ENCODE measurements at places on chromosomes 12 and 14.

- no peak for DNase-seq
Observed at GRCh38 chr12:13472690-13473089, 276.2 kb downstream of the EMP1 start.

GRCh38 chr12:124742111-124742510, 121.6 kb downstream of the SCARB1 start:
- no peak for DNase-seq

- DNase-seq, result no peak
Observed at GRCh38 chr14:68082698-68083291, 263.2 kb downstream of the RAD51B start.

- DNase-seq, result peak; percentile 8
Observed at GRCh38 chr12:10400829-10401228, 8.7 kb downstream of the KLRC4 start.

DNA sequence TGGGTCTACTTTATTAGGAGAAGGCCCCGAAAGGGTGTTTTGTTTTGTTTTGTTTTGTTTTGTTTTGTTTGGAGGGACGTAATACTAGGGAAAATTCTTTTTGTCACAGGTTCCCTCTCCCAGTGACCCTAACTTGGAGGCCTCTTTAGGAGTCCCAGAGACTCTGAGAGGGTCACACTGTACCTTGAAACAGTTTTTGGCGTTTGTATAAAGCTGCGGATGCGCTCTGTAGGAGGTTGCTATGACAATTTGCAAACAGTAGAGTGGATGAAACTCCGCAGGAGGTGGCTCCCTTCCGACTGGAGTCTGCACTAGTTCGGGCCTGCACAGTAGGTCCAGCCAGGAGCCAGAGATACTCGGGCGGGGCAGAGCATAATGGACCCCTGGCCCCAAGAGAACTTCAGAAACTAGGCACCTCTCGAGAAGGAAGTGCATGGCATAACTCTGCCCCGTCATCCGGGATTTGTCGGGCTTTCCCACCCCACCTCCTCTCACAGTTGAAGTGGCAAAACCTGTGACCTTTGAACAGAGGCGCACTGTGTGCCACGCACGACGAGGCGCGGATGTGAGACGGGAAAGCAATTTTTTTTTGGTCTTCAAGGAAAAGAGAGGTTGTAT, 1.3 kb upstream of the DYRK2 start:
- DNase-seq, result peak; percentile 35

DNA sequence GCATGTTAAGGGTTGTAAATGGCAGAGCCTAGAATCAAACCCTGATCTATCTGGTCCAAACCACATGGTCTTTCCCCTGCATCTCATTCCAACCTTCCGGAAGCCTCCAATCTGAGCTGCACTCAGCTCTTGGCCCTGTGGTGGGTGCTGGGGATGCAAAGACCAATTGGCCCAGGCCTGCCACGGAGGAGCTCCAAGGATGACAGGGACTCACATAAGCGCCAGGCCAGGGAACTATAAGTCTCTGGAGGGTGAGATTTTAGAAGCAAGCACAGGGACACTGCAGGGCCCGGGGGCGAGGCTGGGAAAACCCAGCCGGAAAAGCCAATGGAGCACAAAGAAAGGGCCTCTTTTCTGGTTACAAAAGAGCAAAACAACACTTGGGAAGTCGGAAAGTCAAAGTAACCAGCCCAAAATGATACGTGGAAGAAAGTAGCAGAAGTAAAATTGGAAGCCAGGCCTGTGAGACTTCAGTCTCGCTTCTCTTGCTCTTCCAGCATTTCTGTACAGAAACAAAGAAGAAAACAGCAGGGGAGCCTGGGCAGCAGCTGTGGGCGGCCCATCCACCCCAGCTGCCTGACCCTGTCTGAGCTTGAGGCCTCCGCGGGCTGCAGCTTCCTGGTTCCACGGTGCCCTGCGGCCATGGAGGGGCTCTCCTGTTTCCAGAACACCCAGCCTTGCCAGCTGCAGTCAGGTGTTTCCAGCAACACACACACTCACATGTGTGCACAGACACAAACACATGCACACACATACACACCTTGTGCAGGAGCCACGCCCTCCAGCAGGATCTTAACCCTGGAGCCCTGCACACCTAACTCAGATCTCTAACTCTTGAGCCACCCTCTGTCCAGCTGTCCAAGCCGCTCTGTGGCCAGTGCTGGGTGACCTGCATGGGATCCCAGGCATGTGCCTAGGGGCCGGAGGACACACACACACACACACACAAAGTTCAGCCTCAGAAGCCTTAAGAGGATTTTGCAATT, 178.2 kb downstream of the BCL11B start:
- no peak for DNase-seq

DNA sequence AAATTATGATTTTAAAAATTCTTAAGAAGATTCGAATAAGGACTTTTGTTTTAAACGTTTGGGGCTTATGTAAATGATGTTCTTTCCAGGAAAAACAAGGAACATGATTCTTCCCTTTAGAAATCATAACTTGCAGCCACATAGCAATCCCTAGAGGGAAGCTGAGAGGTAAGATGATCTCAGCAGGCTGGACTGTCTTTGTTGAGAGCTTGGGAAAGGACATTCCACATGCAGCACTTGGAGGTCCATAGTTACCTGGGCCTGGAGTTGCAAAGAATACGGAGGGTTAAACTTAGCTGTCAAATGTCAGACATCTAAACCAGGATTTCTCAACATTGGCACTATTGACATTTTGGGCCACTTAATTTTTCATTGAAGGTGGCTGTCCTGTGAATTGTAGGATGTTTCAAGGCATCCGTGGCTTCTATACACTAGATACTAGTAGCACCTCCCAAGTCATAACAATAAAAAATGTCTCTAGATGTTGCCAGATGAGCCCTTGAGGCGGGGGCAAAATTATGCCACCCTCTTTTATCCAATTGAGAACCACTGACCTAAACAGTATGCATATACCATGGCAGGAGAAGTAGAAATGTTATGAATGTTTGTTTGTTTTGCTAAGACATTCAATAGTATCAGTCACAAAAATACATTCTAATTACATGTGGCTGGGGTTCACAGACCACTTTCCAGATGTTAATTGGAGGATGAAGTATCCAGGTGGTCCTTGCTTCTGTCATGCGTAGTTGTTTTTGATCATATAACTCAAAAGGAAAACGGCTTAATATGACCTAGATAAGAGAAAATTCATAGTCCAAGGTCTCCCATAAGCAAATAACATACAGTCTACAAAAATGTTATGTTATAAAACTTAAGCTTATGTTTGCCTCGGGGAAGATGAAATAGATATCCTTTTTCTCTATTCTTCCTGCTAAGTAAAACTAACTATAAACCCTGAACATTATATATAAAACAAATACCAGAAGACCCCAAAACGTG, 30.5 kb downstream of the TTC6 start:
- no peak for DNase-seq

GRCh38 chr14:44404036-44404435, 103.0 kb downstream of the FSCB start:
- no peak for DNase-seq

GRCh38 chr14:91303091-91303923, 58.8 kb upstream of the GPR68 start:
- DNase-seq, result no peak

- no peak for DNase-seq
Observed at GRCh38 chr14:34692348-34692747, 22.0 kb downstream of the CFL2 start.

- DNase-seq, result no peak
Observed at GRCh38 chr14:104984056-104984894, 1.3 kb upstream of the CLBA1 start.

- DNase-seq, result no peak
Observed at GRCh38 chr14:71524320-71524982, 407.8 kb upstream of the RGS6 start.

GRCh38 chr14:64601571-64601970, 51.8 kb downstream of the PPP1R36 start:
- no peak for DNase-seq

DNA sequence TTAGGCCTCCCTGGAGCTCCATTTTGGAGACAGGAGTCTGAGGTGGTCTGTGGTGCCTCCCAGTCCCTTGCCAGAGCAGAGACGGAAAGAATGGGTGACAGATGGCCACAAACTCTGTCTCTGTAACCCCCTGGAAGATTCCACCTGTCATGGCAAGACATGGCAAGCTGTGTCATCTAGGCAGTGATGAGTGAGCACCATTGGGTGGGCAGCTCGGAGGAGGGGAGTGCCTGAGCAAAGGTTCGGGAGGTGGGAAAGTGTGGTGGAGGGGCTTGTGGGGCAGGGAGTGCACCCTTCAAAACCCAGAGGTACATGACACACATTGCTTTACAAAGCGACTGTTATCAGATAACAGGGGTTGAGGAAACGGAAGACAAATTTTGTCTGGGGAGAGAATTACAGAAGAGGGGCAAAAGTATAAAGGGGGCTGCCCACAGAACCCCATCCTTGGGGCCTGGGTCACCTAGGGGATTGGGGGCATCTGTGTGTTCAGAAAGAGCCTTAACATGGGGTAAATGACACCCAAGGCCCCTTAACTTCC, 3.5 kb downstream of the RIN3 start:
- DNase-seq, result no peak

DNA sequence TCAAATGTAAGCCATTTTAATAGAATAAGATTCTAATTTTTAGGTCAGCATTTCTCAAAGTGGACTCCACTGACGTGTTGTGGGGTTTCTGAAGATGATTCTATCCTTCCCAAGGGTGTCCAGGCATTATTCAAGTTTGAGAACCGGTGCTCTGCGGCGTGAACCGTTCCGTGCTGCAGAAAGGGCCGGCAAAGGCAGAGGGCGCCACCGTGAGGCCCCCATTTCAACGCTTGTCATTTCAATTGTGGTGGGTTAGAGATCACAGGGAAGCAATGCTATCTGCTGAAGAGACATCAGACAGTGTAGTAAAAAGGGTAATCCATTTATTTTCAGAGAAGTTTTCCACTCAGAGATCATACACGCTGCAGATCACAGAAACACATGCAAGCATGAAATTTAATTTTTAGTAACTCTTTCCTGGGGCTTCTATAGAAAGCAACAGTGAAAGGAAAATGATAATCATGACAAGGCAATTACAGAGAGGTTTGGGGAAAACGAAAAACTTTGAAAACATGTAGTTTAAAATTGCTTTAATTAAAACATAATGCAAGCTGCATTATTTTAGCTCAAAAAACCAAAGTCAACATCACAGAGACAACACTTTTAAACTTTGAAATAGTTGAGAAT, 201.7 kb downstream of the EXOC5 start:
- peak; percentile 19 for DNase-seq

DNA sequence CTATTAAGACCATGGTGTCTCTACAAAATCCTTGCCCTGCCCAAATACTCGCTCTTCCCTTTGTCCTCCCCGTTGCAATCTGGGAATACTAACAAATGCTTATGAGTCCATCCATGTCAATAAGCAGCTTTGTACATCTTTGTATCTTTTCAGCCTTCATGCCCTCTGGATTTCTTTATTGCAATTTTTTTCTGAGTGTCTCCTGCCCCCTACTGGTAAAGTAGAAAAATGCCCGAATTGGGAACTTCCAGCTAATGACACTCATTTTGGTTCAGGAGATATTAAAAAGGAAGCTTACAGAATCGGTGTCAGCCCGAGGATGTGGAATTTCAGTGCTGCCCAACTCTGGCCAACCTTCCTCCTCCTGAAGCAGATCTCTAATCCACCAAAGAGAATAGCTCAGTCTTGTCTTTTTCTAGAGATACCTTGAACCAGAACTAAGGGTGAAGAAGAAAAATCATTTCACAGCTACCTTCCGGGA, 46.0 kb downstream of the SH2B3 start:
- DNase-seq, result peak; percentile 71

GRCh38 chr14:63394841-63395240, 76.1 kb upstream of the GPHB5 start:
- DNase-seq, result no peak

GRCh38 chr12:77667101-77667500, 163.6 kb upstream of the NAV3 start:
- DNase-seq, result no peak

DNA sequence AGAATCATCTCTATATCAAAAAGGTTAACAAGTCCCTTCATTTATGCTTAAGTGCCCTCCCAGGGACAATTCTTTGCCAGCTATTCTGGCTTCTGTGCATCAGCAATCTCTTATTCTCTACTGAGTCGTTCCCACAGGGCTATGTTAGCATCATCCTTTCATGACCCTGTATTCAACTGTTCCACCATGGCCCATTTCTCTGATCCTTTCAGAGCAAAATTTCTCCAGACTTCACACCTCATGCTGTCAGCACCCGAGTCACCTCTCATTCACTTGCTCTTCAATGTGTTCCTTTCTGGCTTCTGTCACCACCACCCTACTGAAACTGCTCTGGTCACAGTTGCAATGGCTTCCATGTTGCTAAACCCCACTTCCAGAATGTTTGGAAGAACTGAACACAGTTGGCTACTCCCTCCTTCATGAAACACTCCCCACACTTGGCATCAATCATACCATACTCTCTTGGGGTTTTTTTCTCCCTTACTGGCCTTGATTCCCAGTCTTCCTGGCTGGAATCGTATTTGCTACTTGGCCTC, 159.5 kb upstream of the HMGA2 start:
- DNase-seq, result no peak

GRCh38 chr12:124348659-124349380, 53.9 kb downstream of the RFLNA start:
- DNase-seq, result no peak

GRCh38 chr12:82964446-82964845, 277.7 kb downstream of the TMTC2 start:
- no peak for DNase-seq

- no peak for DNase-seq
Observed at GRCh38 chr12:64566831-64567517, 43.3 kb upstream of the RASSF3 start.

DNA sequence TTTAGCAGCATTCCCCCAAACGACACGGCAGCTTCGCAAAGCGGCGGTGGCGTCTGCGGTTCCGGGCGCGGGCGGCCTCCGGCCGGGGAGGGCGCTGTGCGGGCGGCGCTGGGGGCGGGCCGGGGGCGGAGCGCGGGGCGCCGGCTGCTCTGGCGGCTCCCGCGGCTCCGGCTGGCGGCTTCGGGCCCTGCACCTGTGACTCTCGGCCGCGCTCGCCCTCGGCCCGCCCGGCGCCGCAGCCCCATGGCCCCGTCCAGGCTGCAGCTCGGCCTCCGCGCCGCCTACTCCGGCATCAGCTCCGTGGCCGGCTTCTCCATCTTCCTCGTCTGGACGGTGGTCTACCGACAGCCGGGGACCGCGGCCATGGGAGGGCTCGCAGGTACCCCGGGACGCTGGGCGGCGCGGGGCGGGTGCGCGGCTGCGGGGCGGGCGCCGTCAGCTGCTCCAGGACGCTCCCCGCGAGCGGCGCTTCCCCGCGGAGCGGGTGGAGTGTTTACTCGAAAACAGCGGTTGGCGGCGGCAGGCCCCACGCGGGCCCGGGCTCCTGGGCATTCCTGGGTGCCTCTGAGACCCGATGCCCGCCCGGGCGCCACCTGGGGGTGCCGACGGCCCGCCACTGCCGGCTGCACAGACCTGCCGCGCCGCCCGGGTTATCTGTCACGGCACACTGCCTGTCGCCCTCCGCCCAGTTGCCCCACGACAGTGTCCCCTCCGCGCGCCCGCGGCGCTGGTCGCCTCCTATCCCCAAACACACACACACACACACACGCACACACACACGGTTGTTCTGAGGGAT, at the start of gene SLC48A1:
TSS of gene SLC48A1 (plus strand) at position 177 of the 796 bp plus-strand sequence. CDS start at position 244, 67 bp downstream.
- DNase-seq, result peak; percentile 72

DNA sequence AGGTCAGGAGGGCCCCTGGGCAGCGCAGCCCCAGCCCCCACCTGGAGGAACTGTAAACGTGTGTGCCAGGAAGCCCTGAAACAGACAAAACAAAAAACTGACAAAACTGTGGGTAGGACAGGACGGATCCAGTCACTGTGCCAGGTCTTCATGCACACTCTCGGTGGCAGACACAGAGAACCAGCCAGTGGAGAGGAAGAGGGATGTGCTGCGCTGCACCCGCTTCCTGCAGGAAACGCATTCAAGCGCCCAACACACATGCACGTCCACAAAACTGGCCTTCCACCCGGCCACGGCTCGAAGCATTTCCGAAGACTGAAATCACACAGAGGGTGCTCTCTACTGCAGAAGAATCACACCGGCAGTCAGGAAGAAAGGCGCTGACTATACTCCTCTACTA, 16.9 kb downstream of the BRF1 start:
- no peak for DNase-seq

Data from suppressor macrophage treated with lipopolysaccharide for 4 hours (primary cell).